Body of pancreas (tissue), 4 donors: ENCODE measurements at places on chromosomes 12 and 14. TPM values are rescaled to one million over a fixed set of nuclear protein-coding genes. Genes with fewer than 3 reads are reported as not detected.

- DNase-seq, result no peak
Measured at GRCh38 chr14:45048385-45048784, 35.5 kb upstream of the PRPF39 start.

MYBPC1 gene
- 0.66 TPM for total RNA-seq

DNA sequence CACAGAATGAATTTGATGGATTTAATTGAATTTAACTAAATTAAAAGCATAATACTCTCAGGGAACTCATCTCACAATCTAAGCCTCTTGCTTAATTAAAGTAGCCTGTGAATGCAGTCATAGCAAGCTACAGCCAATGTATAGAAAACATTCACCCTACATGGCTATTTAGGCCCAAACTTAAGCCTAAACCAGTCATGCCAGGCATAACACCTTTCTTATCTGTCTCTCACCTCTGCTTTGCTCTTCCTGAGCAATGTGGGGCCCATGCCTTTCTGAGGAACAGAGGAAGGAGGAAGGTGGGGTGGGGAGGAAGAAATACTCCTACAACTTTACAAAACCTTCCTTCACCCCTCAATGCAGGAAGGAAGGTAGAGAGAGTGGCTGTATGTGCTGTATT lies 29.1 kb downstream of the IFNG-AS1 start:
- DNase-seq, result no peak

- peak; percentile 87 for DNase-seq
Measured at GRCh38 chr14:88013750-88014349, 8.9 kb downstream of the GPR65 start.

- DNase-seq, result no peak
Measured at GRCh38 chr12:51401020-51401419, 9.8 kb upstream of the GALNT6 start.

MGST1 gene
- 120 TPM for total RNA-seq

GRCh38 chr12:114400361-114400811 lies 5.6 kb downstream of the TBX5 start:
- DNase-seq, result no peak

- no peak for DNase-seq
Measured at GRCh38 chr12:1559676-1560091, 34.7 kb downstream of the FBXL14 start.

GRCh38 chr12:1811948-1812291 lies 8.4 kb upstream of the LRTM2 start:
- no peak for DNase-seq

FAM186B gene
- total RNA-seq, result not detected

DNA sequence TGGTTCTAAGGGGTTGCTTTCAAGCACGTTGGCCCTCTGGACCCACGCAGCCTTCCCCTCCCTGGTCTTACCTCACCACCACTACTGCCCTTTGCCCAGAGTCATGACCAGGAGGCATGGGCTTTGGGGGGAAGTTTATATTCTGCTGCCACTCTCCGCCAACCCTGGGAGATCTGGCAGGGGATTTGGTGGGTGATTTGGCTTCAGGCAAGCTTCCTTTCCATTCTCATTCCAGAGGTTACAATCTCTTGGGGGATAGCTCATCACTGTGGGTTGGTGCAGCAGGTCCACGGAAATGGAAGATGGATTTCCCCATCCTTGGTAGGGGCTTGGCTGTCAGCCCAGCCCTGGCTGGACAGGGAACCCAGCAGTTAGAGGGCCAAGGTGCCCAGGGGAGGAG lies 6.3 kb downstream of the PAH start:
- DNase-seq, result no peak

GRCh38 chr14:21642683-21643082 lies 7.9 kb upstream of the OR10G2 start:
- DNase-seq, result no peak

- no peak for DNase-seq
Measured at GRCh38 chr12:114438635-114439256, 32.8 kb upstream of the TBX5 start.

GRCh38 chr12:89041078-89041477 lies 311.2 kb downstream of the DUSP6 start:
- DNase-seq, result no peak

DNA sequence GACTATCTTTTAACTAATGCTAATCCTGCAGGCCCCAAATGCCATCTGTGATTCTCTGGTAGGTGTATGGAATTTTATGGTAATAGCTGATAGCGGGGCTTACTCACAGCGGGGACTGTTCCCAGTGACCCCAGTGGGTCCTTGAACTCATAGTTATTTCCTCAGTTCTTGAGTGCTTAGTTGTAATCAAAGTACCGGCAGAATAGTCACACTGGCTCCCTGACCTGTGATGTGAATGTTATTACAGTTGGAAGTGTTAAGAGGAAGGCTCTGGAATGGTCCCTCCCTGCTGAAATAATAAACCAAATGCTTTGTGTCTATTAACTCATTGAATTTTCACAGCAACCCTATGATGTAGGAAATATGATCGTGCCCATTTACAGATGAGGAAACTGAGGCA lies 78.3 kb downstream of the NDUFA12 start:
- no peak for DNase-seq

- DNase-seq, result peak; percentile 73
Measured at GRCh38 chr12:109020796-109021380, at the start of gene SVOP. Gene SVOP, minus strand, starts transcription at chr12:109021068. Its CDS starts 200 bp downstream, at chr12:109020868.

DNA sequence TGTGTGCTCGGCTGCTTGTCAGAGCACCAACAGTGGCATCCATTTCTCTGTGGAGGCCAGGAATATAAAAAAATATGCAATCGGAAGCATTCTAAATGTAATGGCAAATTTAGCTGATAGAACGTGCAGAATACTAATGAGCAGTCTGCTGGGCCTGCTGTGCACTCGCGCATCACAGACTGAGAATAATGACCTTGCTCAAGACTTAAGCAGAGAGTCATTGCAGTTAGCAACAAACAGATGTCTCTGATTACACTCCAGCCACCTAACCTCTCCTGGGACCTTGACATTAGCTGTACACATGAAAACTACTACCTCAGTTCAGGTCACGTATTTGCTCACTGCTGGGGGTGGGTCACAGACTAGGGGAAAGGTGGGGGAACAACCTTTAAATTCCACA lies 269.2 kb upstream of the DAAM1 start:
- no peak for DNase-seq

DNA sequence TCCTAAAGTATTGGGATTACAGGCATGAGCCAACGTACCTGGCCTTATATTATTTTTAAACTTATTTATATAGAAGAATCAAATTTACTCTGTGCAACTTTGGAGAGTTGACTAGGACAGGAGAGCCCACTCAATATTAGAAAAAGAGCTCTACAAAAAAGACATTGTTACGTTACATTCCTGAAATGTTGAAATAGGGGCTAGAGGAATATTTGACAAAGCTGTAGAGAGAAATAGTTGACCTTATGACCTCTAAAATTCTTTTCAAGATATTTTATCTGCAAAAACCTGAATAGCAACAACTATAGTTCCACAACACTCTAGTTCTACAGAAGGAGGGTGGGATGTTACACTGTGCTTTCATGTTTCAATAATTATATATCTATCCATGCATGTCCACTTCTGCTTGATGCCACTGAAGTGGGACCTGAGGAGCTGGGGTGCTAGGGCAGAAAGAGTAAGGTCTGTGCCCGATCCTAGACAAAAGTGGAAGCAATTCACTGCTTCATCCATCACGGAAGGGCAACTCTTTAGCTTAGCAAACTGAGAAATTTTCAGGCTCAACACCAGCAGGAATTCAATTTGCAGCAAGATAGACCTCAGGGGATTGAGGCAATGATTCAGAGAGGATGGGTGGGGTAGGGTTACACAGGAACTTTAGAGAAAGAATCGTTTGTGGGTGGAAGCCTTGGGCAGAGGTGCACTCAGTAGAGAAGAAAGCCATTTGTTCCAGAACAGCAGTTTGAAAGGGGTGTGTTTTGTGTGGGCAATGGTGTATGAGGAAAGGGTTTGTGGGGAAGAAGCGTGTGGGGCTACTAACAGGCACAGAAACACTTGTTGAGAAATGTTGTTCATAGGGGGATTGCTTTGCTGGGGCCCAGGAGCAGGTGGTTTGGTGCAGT lies 16.0 kb upstream of the RNASE10 start:
- no peak for DNase-seq

ASPG gene
- total RNA-seq, result 0.52 TPM

CHMP4A gene
- total RNA-seq, result 28.5 TPM

DNA sequence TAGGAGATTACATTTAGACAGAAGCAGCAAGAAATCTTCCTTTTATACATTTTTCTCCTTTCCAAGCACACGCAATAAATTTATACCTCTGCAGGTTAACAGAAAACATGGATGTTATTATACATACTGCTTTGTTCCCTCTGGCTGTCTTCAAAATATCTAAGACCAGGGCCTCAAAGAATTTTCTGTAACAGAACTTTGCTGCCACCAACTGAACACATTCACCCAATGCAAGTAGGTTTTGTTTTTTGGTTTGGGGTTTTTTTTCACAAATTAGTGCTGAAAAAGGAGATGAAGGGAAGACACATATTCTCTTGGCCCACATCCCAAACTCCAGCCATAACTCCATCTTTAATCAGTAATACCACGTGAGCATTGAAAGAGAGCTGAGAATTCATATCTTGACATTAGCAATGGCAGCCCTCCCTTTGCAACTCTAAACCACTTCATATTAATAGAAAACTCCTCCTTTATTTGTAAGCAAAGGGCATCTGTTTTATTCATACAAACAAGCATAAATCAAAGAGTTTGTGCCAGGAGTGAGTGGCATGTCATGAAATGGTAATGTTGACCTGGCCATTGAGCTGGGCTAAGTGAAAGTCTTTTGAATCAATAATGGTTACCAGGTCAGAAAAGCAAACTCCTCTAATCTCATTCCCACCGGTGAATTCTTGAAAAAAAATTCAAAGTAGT lies 150.8 kb upstream of the FSCB start:
- no peak for DNase-seq
